ENCODE measurements at places on chromosomes 12 and 14.

DNA sequence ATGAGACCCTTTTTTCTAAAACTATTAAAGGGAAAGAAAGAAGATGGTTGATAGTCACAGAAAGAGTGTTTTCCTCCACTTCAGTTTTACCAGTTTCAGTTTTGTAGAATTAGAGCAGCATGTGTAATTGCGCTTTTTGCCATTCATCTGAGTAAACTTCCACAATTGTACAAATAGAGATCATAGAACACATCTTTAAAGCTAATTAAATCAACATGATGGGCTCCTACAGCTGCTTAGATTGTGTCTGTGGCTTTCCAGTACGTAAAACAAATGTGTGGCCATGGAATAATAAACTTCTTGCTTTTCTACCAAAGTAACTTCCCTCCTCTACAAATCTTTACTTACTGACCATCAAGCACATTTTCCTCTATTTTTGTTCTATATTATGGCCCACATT, 84.2 kb upstream of the LRIG3 start:
- no peak for DNase-seq

DNA sequence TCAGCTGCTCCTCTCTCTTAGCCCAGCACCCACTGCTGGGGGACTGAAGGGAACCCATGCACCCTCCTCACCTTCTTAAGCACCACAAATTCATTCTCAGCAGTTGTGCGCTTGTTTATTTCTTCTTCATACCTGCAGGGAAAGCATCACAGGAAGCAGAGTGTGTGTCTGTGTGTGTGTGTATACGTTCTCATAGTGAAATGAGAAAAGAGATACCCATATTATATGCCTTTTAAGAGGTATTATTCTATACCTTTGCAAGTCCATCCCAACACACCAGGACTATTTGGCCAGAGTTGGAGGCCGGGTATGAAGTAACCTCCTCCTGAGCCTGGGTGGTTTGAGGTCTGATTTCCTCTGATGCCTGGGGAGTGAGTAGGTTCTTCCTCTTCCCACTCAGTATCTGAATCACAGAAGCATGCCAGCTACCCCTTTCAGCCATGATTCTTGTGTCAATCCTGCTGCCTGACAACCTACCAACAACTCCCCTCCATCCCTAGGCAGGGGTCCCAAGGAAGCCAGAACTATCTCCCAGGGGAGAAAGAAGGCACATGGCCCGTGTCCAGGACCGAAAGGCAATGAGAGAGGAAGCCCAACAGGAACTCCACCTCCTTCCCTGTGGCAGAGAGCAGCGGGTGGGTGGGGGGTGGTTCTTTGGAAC, 3.0 kb downstream of the KRT73 start:
- DNase-seq: no peak

- DNase-seq: no peak
Measured at GRCh38 chr14:74667758-74668157, 45.1 kb downstream of the AREL1 start.

- no peak for DNase-seq
Measured at GRCh38 chr14:85333841-85334240, 196.1 kb upstream of the FLRT2 start.

GRCh38 chr12:102010265-102010994, 51.4 kb downstream of the WASHC3 start:
- DNase-seq: peak; percentile 17

- DNase-seq: peak; percentile 84
Measured at GRCh38 chr12:12779529-12779928, 5.9 kb upstream of the APOLD1 start.

DNA sequence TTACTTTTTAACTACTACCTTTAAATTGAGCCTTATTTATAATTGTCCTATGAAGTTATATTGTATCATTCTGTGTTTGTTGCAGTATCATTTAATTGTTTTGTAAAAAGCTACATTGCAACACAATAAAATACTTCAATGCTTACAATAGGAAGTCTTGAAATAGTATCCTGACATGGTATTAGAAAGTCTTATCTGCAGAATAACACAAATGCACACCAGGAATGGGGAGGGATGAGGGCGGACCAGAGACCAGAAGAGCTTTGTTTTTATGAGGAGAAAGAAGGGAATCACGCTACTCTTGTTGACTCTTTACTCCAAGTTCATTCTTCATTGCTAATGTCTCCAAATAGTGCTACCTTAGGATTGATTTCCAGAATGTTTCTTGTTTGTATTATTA, 120.2 kb downstream of the MON2 start:
- DNase-seq: no peak

- DNase-seq: no peak
Measured at GRCh38 chr12:66620026-66620425, 58.9 kb downstream of the GRIP1 start.

GRCh38 chr12:28460420-28461130, 270.3 kb downstream of the CCDC91 start:
- DNase-seq: no peak

- DNase-seq: no peak
Measured at GRCh38 chr14:75165586-75166391, 10.6 kb downstream of the TMED10 start.

DNA sequence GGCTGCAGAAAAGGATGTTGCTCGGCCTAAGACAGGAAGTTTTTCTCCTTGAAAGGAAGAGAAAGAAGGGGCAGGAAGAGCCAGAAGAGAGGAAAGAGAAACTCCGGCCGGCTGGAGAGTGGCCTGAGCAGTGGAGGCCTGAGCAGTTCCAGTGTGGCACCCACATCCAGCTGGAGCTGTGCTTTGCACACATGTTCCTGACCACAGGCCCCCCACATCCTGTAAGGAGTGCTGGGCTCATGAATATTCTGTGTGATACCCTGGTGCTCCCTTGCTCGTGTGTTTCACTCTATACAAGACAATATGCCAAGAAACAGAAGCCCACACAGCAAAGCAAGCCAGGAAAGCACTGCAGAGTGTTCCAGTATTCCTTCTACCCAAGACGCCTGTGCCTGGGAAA, 27.1 kb downstream of the POLE start:
- no peak for DNase-seq

GRCh38 chr12:40325349-40325960, 100.7 kb downstream of the LRRK2 start:
- DNase-seq: peak; percentile 0

GRCh38 chr12:79521576-79521975, 169.2 kb downstream of the PAWR start:
- no peak for DNase-seq

- DNase-seq: peak; percentile 51
Measured at GRCh38 chr14:35949920-35950513, 123.9 kb downstream of the BRMS1L start.

Measured in NCI-H2227 treated with DMSO at 0.1 percent for 48 hours (cell line).